ENCODE measurements at places on chromosomes 16 and 17.

- no peak for DNase-seq
Measured at GRCh38 chr16:1758923-1759322, 12.4 kb downstream of the NME3 start.

- no peak for DNase-seq
Measured at GRCh38 chr16:88355389-88356123, 27.2 kb upstream of the ZNF469 start.

DNA sequence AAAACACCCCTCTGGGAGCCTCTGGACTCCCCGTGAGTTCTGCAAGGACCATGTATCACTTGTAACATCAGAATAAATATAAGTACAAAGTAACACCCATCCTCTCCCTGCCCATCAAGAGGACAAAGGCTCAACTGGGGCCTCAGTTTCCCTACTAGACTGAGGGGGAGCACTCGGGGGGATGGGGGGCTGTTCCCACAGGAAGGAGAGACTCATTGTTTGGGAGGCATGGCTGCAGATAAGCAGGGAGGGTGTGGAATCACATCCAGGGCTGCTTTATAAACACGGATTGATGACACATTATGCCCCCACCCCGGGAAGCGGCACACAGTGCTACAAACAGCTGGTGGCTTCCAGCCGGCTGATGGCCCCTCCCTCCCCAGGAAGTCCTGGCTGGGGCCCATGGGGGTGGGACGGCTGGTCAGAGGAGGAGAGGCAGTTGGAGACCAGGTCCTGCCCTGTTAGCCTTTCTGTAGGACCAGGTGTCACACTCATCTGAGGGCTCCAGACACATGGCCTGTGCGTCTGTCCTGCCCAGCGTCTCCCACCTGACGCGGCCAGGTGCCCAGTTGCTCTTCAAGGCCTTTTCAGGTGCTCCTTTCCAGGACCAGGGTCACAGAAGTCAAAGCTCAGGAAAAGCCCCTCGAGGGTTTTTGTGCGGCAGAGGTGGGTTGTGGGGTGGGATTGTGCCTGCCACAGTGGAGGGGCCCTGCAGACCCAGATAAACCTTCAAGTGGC lies 1.3 kb upstream of the MPG start:
- no peak for DNase-seq

GRCh38 chr17:55285340-55286301 lies 20.9 kb downstream of the HLF start:
- no peak for DNase-seq

- peak; percentile 80 for DNase-seq
Measured at GRCh38 chr17:78748730-78749317, 33.2 kb downstream of the CYTH1 start.

DNA sequence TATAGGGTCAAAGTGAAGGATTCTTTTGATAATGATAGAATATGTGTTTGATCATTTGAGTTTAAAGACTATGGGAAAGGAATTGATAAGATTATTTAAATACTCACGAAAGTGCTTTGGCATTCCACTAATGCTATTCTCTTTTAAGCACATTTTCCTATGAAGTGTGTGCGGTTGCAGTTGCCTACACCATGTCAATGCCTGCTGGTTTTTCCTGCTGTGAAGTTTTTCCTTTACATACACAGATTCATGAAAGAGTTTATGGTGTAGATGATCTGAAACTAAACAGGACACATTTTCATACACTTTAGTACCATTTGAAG lies 78.7 kb downstream of the VMP1 start:
- no peak for DNase-seq

DNA sequence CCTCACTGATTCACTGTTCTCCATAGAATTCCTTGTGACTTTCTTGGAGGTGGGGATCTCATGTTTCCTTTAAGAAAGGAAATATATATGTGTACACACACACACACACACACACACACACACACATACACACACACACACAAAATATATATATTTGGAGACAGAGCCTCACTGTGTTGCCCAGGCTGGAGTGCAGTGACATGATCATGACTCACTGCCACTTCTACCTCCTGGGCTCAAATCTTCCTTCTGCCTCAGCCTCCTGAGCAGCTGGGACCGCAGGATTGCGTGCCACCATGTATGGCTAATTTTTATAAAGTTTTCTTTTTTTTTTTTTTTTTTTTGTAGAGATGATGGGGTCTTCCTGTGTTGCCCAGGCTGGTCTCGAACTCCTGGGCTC lies 45.9 kb downstream of the CDH13 start:
- no peak for DNase-seq

- DNase-seq: peak; percentile 88
Measured at GRCh38 chr17:8226536-8227237, 16.3 kb upstream of the AURKB start.

GRCh38 chr16:11106726-11107125 lies 149.3 kb downstream of the SOCS1 start:
- DNase-seq: no peak

DNA sequence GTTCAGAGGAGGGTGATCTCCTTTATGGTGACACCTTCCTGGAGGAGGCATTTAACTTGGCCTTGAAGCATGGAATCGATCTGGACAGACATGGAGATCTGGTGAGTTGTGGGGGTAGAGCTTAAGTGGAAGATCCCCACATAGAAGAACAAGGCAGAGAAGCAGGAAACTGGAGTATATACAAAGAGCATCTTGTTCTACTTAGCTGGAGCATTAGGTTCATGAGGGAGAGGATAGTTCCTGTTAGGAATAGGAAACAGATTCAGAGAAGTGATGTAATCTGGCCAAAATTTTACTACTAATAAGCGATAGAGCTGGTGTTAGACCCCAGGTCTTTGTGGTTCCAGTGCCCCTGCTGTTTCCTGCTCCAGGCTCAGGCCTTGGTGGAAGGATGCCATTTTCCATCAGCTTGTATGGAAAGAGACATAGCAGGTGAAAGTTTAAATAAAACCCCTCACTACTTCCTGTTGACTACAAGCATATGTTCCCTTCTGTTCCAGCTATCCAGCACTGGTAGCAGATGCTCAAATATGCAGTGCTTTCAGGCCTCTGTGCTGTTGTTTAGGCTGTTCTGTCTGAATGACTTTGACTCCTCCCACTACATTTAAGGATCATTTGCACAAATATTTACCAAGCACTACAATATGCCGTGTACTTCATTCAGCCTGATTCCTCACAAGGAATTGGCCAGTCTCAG lies 9.4 kb downstream of the RPAIN start:
- no peak for DNase-seq

Measured in activated CD8-positive, alpha-beta memory T cell treated with anti-CD3 and anti-CD28 coated beads, Interleukin-2, amount 50 U/mL, for 48 hours (primary cell).